ENCODE measurements at places on chromosomes 12 and 14. TPM values are rescaled to one million over a fixed set of nuclear protein-coding genes. Genes with fewer than 3 reads are reported as not detected.

CISTR gene
- total RNA-seq, result not detected

TAS2R20 gene
- total RNA-seq, result 6.4 TPM

RTL1 gene
- not detected for total RNA-seq

AP1G2 gene
- 16.4 TPM for total RNA-seq

LRTM2 gene
- total RNA-seq, result not detected

SLC5A8 gene
- total RNA-seq, result not detected

SDSL gene
- 0.82 TPM for total RNA-seq

CFAP251 gene
- 1.1 TPM for total RNA-seq

TNFAIP2 gene
- total RNA-seq, result 33.5 TPM

GRCh38 chr12:18432206-18432605 lies 170.9 kb downstream of the PIK3C2G start:
- no peaks in the 10 kb centered on the region for H3K27me3 ChIP-seq
- H3K36me3 ChIP-seq, result no peaks in the 10 kb centered on the region
- no peaks in the 10 kb centered on the region for H3K4me1 ChIP-seq
- no peak overlapping the region for H3K4me3 ChIP-seq
- H3K27ac ChIP-seq, result no peak overlapping the region

DNA sequence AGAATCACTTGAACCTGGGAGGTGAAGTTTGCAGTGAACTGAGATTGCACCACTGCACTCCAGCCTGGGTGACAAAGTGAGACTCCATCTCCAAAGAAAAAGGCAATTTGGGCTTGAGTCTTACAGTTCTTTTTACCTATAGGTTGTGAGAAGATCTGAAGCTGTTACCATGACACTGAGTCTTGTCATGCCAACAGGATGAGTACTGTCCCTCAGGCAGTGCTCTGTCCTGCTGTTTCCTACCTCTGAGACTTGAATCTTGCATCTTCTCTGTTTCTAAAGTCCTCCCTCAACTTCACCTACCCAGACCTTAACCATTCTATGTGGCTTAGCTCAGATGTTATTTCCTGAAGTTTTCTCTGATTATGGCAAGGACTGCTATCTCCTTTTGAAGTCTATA lies 400.8 kb upstream of the PRICKLE1 start:
- no peak for DNase-seq
- H3K4me1 ChIP-seq, result no peaks in the 10 kb centered on the region
- H3K27me3 ChIP-seq, result no peaks in the 10 kb centered on the region
- no peak overlapping the region for H3K27ac ChIP-seq
- no peaks in the 10 kb centered on the region for H3K36me3 ChIP-seq
- no peak overlapping the region for H3K4me3 ChIP-seq

- H3K36me3 ChIP-seq, result peaks cover 13% of the 10 kb centered on the region
- DNase-seq, result peak; percentile 79
- no peaks in the 10 kb centered on the region for H3K27me3 ChIP-seq
- no peaks in the 10 kb centered on the region for H3K4me1 ChIP-seq
- no peak overlapping the region for H3K27ac ChIP-seq
These were observed 23.3 kb downstream of the CHGA start for GRCh38 chr14:92945959-92946846.

GRCh38 chr14:89013698-89014568 lies 189.5 kb downstream of the TTC8 start:
- no peaks in the 10 kb centered on the region for H3K27me3 ChIP-seq
- DNase-seq, result no peak
- H3K36me3 ChIP-seq, result no peaks in the 10 kb centered on the region
- H3K4me3 ChIP-seq, result no peak overlapping the region

DNA sequence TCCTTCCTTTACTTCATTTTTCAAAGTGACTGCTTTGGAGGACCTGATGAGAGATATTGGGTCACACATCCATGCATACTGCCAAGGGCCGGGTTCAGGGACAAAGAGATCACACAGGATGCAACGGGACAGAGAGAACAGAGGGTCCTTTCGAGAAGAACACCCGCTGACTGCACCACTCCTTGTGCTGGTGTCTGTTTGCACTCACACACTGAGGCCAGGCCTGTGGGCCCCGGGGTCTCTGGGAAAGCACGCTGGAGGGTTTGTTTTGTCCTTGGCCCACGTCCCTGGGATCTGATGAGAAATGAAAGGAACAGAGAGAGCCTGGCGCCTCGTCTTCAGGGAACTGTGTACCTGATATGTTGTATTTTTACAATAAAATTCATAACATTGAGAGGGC lies 42.2 kb downstream of the PAH start:
- DNase-seq, result no peak
- peaks cover 4% of the 10 kb centered on the region for H3K4me1 ChIP-seq
- H3K4me3 ChIP-seq, result no peak overlapping the region
- H3K36me3 ChIP-seq, result no peaks in the 10 kb centered on the region
- H3K27me3 ChIP-seq, result no peaks in the 10 kb centered on the region
- no peak overlapping the region for H3K27ac ChIP-seq

DNA sequence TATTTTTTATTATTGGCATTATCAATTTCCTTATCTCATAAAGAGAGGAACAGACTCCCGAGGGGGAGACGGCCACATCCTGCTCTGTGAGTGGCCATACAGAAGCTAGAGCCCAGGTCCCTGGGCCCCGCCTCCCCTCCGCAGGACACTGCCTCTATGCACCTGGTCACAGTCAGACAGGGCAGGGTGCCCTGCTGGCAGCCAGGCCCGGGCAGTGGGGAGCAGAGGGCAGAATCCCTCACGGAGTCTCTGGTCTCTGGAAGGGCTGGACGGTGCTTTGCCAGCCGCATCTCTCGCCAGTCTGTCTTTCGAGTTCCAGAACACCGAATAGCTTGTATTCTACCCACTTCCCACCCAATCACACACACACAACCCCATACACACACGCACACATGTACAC lies 16.4 kb upstream of the CACNA2D4 start:
- H3K4me3 ChIP-seq, result no peak overlapping the region
- H3K36me3 ChIP-seq, result peaks cover 10% of the 10 kb centered on the region
- H3K27me3 ChIP-seq, result no peaks in the 10 kb centered on the region
- peak overlapping the region; percentile 84 for H3K27ac ChIP-seq

- H3K36me3 ChIP-seq, result no peaks in the 10 kb centered on the region
- no peak for DNase-seq
- no peak overlapping the region for H3K4me3 ChIP-seq
- H3K4me1 ChIP-seq, result peaks cover 12% of the 10 kb centered on the region
- no peak overlapping the region for H3K27ac ChIP-seq
These were observed 22.2 kb upstream of the PRICKLE1 start for GRCh38 chr12:42611571-42612230.

GRCh38 chr12:6268484-6269157 lies 41.9 kb upstream of the PLEKHG6 start:
- H3K27ac ChIP-seq, result peak overlapping the region; percentile 73
- H3K4me3 ChIP-seq, result no peak overlapping the region
- no peaks in the 10 kb centered on the region for H3K36me3 ChIP-seq
- H3K4me1 ChIP-seq, result no peaks in the 10 kb centered on the region
- peak; percentile 61 for DNase-seq

- DNase-seq, result no peak
- no peaks in the 10 kb centered on the region for H3K4me1 ChIP-seq
- no peak overlapping the region for H3K27ac ChIP-seq
These were observed 135.8 kb downstream of the KITLG start for GRCh38 chr12:88444481-88444880.

DNA sequence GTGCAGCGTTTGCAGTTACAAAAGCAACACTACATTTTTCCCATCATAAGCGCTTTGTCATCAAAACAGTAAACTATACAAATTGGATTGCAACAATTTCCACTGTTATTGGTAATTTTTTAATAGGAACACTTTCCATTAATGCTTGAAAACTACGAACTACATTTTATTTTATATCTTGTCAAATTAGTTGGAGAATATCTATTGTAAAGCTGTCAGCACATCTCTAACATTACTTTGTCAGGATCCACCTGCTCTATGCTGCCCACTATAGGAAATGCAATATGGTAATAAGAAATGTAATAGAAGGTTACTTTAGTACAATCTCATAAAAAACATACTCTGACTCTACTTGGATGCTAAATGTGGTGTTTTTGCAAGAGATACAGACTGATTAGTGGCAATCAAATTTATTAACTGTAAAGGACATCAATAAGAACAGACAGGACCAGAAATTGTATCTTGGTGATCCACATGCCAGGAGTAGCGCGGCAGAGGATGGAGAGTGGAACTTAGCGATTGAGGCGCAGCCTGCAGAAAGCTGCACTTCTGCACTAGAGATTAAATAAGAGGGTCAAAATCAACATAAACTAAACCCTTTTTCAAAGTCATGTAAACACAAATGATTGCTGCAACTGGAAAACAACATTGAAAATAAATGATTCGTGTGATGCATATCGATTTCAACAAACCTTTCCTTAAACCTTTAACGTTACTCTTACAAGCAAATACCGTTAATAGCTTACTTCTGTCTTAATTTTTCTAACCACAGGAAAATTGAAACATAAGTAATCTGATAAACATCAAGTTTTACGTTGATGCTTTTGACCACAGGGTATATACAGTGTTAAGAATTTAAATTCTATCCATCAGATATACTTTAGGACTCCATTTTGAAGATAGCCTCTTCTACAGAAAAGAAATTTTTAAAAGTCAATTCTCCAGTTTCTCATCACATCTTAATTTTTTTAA lies 3.6 kb upstream of the ARID2 start:
- H3K4me1 ChIP-seq, result no peaks in the 10 kb centered on the region
- peak overlapping the region; percentile 89 for H3K4me3 ChIP-seq

DNA sequence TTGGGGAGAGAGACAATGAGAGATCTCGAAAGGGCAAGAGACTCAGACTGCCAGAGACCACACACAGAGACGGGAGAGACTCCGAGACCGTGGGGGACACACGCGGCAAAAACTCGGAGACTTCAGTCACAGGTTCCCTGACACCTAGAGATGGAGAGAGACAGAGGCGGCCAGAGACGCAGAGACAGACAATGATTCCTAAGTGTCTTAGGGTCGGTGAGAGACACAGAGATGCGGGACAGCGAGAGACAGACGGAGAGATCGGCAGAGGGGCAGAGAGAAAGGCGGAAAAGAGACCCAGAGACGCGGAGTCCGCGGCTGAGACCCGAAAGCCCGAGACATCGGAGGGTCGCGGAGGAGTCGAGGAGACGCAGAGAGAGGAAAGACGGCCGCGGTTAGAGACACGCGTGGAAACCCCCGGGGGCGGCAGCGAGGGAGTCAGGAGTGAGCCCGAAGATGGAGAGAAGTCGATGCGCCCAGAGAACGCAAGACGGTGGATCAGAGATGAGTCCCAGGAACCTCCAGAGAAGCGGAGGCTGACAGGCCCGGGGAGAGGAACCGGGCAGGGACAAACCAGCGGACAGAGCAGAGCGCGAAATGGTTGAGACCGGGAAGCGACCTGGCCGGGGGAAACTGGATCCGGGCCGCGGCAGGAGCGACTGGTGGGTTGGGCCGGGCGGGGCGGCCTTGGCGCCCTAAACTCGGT lies 7.8 kb downstream of the LHX5 start:
- peaks cover 57% of the 10 kb centered on the region for H3K4me1 ChIP-seq
- no peak overlapping the region for H3K27ac ChIP-seq
- no peak for DNase-seq

GRCh38 chr12:3122841-3123678 lies 45.9 kb downstream of the TSPAN9 start:
- peak overlapping the region; percentile 14 for H3K27ac ChIP-seq
- no peaks in the 10 kb centered on the region for H3K27me3 ChIP-seq

- H3K4me3 ChIP-seq, result no peak overlapping the region
- H3K36me3 ChIP-seq, result no peaks in the 10 kb centered on the region
- peak; percentile 53 for DNase-seq
- no peaks in the 10 kb centered on the region for H3K4me1 ChIP-seq
These were observed 6.8 kb upstream of the KRT83 start for GRCh38 chr12:52327830-52328500.

GRCh38 chr12:66739940-66740651 lies 61.2 kb upstream of the GRIP1 start:
- no peak overlapping the region for H3K27ac ChIP-seq
- peaks cover 22% of the 10 kb centered on the region for H3K4me1 ChIP-seq
- H3K27me3 ChIP-seq, result no peaks in the 10 kb centered on the region
- no peak for DNase-seq
- no peaks in the 10 kb centered on the region for H3K36me3 ChIP-seq
- no peak overlapping the region for H3K4me3 ChIP-seq

DNA sequence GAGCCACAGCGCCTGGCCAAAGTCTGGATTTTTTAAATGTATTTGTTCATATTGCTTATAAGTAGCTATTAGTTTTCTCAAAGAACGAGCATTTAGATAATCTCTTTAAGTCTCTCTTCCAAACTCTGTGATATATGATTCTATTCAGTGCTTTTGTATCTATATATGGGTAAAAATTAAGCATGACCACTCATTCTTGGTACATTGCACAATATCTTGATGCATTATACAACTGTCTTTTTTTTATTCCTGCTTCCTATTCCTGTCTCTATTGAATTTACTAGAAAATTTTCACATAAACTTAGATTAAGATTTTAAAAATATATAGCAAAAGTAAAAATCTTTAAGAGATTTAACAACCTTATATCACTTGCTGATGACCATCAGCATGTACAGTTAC lies 29.1 kb downstream of the SOCS2 start:
- no peak for DNase-seq
- peaks cover 14% of the 10 kb centered on the region for H3K4me1 ChIP-seq
- H3K27ac ChIP-seq, result no peak overlapping the region
- no peaks in the 10 kb centered on the region for H3K36me3 ChIP-seq
- H3K27me3 ChIP-seq, result no peaks in the 10 kb centered on the region
- no peak overlapping the region for H3K4me3 ChIP-seq

DNA sequence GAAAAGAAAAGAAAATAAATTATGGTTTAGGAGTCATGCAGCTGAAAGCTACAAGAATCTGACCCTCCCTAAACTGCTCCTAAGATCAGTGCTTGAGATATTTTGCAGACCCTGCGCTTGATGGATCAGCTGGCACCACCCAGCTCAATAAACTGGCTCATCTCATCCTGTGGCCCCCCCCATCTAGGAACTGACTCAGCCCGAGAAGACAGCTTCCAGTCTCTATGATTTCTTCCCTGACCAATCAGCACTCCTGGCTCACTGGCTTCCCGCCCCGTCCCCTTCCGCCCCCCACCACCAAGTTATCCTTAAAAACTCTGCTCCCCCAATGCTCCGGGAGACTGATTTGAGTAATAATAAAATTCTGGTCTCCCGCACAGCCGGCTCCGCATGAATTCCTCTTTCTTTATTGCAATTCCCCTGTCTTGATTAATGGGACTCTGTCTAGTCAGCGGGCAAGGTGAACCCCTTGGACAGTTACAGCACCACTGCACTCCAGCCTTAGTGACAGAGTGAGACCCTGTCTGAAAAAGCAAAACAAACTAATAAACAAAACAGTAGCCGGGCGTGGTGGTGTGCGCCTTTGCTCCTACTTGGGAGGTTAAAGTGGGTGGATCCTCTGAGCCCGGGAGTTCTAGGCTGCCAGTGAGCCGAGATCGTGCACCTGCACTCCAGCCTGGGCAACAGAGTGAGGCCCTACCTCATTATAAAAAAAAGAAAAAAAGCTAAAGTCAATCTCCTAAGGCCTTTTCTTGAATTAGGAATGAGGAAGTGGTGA lies 24.5 kb upstream of the SPTLC2 start:
- H3K36me3 ChIP-seq, result no peaks in the 10 kb centered on the region
- no peaks in the 10 kb centered on the region for H3K27me3 ChIP-seq
- peak overlapping the region; percentile 48 for H3K4me3 ChIP-seq
- peaks cover 13% of the 10 kb centered on the region for H3K4me1 ChIP-seq
- H3K27ac ChIP-seq, result peak overlapping the region; percentile 74

GRCh38 chr12:1993871-1994371 lies 10.3 kb downstream of the DCP1B start:
- peak overlapping the region; percentile 98 for H3K27ac ChIP-seq
- no peaks in the 10 kb centered on the region for H3K36me3 ChIP-seq
- no peak overlapping the region for H3K4me3 ChIP-seq
- DNase-seq, result no peak
- H3K4me1 ChIP-seq, result no peaks in the 10 kb centered on the region

- DNase-seq, result peak; percentile 68
- no peaks in the 10 kb centered on the region for H3K27me3 ChIP-seq
- no peaks in the 10 kb centered on the region for H3K36me3 ChIP-seq
- no peaks in the 10 kb centered on the region for H3K4me1 ChIP-seq
These were observed 9.3 kb downstream of the ANKRD33 start for GRCh38 chr12:51897181-51897580.
